Muscle of arm (tissue), 14 donors: ENCODE measurements at places on chromosomes 7 and 10. TPM values are rescaled to one million over a fixed set of nuclear protein-coding genes. Genes with fewer than 3 reads are reported as not detected.
A peak's percentile ranks its signal among the peaks of the same experiment; 100 is the strongest.

The CYP26C1 gene
- polyA plus RNA-seq, result not detected

The PANK1 gene
- 18.5 TPM for polyA plus RNA-seq

The GNGT1 gene
- polyA plus RNA-seq, result not detected

DNA sequence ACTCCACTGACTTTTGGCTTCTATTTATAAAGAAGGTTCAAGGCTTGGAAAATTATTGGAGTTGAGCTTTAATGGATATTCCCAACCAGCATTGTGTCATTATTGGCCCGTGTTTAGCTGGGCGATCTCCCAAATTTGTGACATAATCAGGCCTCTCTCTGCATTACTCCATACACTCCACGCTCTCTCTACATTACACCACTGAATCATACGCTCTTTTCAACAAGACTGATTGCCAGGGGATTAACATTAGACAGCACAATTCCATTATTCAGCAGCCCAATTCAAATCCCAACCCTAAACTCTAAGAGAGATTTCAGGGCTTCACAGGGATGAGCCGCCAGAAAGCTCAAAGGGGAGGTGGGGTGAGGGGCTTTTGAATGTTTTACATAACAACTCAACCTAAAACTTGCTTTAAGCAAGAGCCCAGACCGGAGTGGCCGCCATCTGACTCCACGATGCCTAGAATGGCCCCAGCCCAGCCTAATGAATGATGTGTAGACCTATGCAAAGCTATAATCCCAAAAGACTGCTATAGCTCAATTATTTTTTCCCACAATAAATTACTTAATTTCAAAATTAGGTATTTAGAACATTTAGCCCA is 61.8 kb downstream of the FGFR2 start:
- peak; percentile 97 for DNase-seq

DNA sequence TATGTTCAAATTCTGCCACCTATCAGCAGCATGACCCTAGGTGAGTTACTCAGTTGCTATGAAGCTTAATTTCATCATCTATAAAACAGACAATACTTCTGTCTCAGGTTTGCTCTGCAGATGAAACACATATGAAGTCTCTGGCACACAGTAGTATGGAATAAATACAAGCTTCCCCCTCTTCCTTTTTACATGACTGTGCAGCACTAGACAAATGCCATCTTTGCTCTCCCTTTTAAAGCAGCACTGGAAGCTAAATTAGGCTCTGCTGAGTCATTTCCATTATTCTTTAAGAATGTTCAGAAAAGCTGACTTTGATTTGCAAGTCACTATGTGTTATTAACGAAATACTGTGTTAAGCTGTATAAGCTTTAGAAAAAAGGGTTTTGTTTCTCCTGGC is 40.7 kb upstream of the ANAPC16 start:
- peak; percentile 7 for DNase-seq

- DNase-seq, result no peak
These were observed 239.6 kb upstream of the PTN start for GRCh38 chr7:137583172-137583571.
